ENCODE measurements at places on chromosomes 5 and 9.

DNA sequence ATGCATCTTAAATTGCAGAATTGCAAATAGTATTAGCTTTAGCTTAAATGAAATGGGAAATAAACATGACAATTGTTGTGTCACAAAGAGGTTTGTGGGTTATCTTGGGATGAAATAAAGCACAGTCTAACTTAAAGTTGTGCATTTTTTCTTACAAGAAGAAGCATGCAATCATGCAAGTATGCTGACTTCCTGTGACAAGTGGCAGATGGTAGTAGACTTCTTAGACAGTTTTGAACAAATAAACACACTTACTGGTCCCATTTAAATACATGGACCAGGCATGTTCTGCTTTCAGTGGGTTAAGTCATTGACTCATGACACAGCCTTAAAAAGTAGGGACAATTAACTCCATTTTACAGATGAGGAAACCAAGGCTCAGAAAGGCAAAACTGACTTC lies 15.9 kb upstream of the C5orf63 start:
- DNase-seq, result no peak

GRCh38 chr9:6428940-6429889 lies 16.2 kb downstream of the UHRF2 start:
- DNase-seq, result peak; percentile 29

DNA sequence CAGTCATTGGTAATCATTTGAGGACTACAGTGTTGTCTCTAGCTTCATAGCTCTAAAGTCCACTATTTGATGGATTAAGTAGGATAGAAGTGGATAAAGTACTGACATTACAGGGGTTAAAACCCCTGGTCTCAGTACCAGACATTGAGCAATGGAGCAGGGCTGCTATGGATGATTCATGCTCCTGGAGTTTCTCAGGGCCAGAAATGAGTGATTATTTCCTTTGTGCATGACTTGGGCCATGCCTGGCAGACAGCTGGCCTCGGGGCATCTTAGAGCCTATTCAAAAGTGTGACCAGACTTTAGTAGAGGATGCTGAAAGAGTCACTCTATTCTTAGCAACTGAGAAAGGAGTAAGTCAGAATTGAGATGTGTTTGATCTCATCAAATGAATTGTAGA lies 350.7 kb upstream of the TLE4 start:
- DNase-seq, result peak; percentile 79

DNA sequence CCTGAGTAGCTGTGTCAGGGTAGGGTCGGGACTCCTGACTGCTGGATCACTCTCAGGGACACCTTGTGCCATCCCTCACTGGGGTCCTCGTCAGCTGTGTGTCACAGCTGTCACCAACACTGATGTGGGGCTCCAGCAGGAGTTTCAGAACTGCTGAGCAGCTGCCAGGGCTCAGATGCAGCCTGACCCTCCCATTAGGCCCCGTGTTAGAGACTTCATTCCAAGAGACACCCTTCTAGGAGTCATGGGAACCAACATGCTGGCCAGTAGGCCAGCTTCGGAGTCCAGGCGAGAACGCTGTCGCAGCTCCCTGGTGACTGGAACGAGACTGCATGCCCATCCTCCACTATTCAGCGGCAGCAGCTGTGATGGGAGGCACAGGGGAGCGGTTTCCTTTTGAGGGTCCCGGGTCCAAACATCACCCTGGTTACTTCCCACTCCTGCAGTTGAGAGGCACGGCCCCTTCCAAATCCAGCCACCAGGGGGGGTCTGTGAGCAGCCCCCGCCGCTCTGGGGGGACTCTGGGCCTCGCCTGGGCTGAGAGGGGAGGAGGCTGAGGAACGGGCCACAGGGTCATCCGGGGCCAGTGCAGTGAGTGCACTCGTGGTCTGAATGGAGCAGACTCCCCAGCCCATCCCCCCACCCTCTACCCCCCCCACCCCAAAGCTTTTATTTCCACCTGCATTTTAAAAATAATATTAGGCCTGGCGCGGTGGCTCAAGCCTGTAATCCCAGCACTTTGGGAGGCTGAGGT lies 12.6 kb upstream of the TCF7 start:
- peak; percentile 59 for DNase-seq

GRCh38 chr5:124310453-124310852 lies 436.0 kb downstream of the ZNF608 start:
- DNase-seq, result peak; percentile 11

DNA sequence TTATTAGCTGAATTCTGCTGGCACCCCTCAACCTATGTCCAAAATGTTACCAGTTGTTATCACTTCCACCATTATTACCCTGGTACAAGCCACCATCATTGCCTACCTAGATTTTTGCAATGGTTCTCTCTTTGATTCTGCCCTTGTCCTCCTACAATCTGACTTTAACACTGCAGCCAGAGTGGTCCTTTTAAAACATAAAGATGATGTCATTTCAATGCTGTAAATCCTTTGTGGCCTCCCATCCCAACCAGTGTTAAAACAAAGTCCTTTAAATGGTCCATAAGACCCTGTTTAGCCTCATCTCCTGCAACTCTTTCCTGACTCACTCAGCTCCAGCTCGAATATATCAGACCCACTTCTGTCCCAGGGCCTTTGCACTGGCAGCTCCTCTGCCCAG lies 54.9 kb upstream of the FSTL4 start:
- no peak for DNase-seq

DNA sequence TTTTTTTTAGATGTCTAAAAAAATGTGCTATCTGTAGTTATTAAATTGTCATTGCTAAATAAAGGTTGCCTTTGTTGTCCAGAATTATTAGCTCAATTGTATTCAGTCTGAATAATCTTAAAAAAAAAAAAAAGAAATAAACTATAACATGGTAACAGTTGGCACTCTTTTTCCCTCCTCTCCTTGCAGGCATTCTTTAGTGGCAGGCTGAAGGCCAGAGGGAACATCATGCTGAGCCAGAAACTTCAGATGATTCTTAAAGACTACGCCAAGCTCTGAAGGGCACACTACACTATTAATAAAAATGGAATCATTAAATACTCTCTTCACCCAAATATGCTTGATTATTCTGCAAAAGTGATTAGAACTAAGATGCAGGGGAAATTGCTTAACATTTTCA lies 87.6 kb upstream of the FAM170A start:
- DNase-seq, result no peak

GRCh38 chr9:96453625-96454024 lies 3.7 kb downstream of the HABP4 start:
- peak; percentile 73 for DNase-seq

- peak; percentile 94 for DNase-seq
These were observed 169.8 kb upstream of the RAI14 start for GRCh38 chr5:34486160-34486848.

DNA sequence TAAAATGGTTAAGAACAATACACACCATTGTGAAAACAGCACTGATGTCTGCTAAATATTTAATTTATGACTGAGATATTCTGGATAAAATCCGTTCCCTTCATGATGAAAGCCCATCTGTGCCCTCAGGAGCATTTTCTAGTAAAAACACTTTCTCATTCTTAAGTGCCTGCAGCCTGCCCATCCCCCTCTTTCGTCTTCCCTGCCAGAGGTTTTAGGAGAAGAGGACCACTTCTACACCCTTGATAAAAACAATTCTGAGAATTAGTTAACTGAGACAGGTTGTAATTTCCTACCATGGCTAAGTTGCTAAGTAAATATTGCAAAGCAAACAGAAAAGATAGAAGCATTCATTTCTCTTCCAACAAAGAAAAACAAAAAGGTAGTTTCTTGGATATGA lies 272.6 kb downstream of the ATPSCKMT start:
- DNase-seq, result no peak

DNA sequence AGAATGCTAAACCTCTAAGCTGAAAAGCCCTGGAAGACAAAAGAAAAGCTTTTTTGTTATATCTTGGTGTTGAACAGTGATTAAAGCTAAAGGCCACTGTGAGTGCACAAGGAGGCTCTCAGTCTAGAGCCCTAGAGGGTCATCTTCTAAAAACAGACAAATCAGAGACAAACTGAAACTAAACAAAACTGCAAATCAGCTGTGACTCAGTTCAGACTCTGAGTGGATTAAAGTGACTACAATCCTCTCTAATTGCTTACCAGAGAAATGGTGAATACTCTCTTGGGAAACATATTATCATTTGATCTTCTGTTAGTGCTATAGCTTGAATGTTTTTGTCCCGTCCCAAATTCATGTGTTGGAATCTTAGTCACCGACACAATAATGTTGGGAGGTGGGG lies 491.9 kb downstream of the CDH18 start:
- DNase-seq, result peak; percentile 3

DNA sequence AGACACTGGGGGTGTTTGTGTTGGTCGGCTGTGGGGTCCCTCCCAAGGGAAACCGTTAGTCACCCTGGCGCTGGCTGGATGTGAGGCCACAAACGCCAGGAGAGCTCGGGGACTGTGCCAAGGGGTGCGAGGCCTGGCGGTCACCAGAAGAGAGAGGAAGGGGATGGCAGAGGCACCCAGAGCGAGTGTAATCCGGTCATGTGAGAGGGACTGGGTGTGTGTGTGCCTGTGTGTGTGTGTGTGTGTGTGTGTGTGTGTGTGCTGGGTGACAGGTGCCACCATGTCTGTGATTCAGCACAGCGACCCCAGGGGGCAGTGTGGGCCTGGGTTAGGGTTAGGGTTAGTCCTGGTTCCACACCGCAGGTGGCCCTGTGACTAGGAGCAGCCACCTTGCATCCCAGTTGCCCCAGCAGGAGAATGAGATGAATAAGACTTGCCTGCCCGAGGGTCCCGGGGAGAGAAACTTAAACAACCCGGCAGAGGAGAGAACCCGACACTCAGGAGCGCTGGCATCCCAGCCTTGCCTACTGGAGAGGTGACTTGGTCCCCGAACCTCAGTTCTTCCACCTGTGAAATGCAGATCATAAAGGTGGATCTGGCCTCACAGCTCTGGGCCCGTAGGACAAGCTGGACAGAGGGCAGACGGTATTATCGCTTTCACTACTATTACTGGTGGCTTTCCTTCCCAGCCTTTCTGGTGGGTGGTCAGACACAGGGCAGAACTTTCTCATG lies 1.4 kb upstream of the ADAMTSL2 start:
- DNase-seq, result peak; percentile 55

GRCh38 chr5:171861381-171861780 lies 75.8 kb downstream of the SMIM23 start:
- DNase-seq, result no peak
